Lung (tissue), 17 donors: ENCODE measurements at places on chromosomes 5 and 9.

GRCh38 chr5:35114698-35115097 lies 66.9 kb upstream of the AGXT2 start:
- no peak for DNase-seq

GRCh38 chr5:157457391-157457790 lies 2.6 kb upstream of the NIPAL4 start:
- no peak for DNase-seq

GRCh38 chr5:35056686-35057085 lies 8.9 kb upstream of the AGXT2 start:
- DNase-seq, result no peak

DNA sequence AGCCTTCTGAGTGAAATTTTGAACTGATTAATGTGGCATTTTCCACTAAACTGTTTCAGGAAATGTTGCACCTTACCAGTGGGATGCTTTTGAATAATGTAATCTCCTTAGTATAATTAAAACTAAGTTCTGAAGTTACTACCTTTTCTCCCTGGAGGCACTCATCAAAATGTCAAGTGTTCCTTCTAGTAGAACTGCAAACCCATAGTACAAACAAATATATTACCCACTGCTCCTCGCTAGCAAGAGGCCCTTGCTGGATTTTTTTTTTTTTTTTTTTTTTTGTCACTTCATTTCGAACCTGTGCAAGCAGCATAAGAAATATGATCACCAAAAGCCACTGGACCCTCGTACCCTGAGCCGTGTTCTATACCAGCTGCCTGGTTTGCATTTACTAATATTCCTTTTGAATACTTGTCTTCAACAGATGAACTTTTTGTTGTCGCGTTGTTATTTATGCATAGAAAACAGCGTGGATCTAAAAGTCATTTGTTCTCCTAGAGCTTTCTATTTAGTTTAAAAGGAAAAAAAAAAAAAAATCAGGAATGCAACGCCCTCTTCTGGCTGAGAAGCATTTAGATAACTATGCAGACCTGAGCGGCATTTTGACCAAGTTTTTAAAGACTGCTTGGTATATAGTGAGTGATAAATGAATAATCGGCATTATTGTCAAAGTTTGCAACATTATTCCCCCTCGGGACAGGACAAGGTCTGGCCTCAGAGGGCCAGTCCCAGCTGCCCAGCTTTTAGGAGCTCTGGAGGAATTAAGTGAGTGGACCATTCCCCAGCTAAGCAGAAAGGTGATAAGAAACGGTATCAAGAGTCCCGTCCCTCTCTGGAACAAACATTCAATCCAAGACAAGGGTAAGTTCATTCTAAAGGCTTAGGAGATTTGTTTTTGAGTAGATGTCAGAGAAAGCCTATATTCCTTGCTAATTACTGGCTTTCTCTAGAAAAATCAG lies 162.5 kb upstream of the KIF2A start:
- no peak for DNase-seq

DNA sequence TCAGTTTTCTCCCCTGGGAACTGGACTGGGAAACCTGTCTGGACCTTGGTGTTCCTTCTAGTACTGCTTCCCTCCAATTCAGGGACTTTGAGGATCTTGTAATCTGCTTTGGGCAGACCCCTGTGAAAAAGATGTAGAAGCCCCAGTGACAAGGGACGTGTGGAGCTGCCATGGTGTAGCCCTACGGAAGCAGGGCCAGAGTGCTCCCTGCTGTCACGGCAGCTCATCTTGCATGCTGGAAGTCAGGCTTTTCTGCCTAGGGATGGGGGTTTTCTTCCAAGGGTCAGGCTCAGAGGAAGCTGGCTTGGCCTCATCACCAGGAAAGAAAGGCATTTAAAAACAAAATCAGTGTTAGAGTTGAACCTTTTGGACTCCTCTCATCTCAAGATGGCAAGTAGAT lies 86.4 kb downstream of the AMBP start:
- DNase-seq, result no peak

- DNase-seq, result no peak
Observed at GRCh38 chr9:4327504-4328191, 27.8 kb upstream of the GLIS3 start.

DNA sequence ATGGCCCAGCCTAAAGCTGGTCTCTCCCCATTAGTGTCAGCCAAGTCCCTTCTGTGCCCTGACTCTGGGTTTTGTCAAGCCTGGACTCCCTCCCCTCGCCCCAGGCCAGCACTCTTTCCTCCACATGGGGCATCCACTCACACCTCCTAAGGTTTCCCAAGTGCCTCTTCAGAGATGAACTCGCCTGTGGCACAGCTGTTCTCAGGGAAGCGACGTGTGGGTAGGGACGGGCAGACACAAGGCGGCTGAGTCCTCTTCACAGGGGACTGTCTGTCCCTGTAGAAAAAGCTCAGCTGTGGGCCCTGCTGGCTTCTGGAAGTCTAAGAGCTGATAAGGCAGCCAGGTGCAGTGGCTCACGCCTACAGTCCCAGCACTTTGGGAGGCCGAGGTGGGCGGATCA lies 78.5 kb downstream of the CACNA1B start:
- no peak for DNase-seq
